Heart left ventricle (tissue), 16 donors: ENCODE measurements at places on chromosomes 1 and 21. TPM values are rescaled to one million over a fixed set of nuclear protein-coding genes. Genes with fewer than 3 reads are reported as not detected.

Gene CFAP298
- total RNA-seq = 14.2 TPM

Gene KIF26B
- 1.5 TPM for total RNA-seq

Gene OR2L13
- total RNA-seq = not detected

Gene UQCRH
- 2,380 TPM for total RNA-seq

Gene MIXL1
- total RNA-seq = not detected

Gene FMOD
- 6.1 TPM for total RNA-seq

Gene SPSB1
- total RNA-seq = 19.9 TPM

Gene RNU1-1
- total RNA-seq = 2,470 TPM

Gene EDARADD
- 1.2 TPM for total RNA-seq

Gene CDCA8
- total RNA-seq = 0.14 TPM

Gene CYP4Z1
- 0.31 TPM for total RNA-seq

Gene VSIG8
- total RNA-seq = not detected

Gene AGMAT
- total RNA-seq = 0.23 TPM

Gene RGS1
- not detected for total RNA-seq

Gene KRTAP19-3
- total RNA-seq = not detected

Gene SPRR2D
- not detected for total RNA-seq

Gene KIF17
- total RNA-seq = 2.7 TPM

Gene B3GALT2
- 67.0 TPM for total RNA-seq

Gene S1PR1
- total RNA-seq = 60.1 TPM
